Fibroblast of skin of right biceps (primary cell): ENCODE measurements at places on chromosomes 2 and 18.

GRCh38 chr2:222963641-222964040 lies 88.3 kb upstream of the KCNE4 start:
- DNase-seq = no peak

DNA sequence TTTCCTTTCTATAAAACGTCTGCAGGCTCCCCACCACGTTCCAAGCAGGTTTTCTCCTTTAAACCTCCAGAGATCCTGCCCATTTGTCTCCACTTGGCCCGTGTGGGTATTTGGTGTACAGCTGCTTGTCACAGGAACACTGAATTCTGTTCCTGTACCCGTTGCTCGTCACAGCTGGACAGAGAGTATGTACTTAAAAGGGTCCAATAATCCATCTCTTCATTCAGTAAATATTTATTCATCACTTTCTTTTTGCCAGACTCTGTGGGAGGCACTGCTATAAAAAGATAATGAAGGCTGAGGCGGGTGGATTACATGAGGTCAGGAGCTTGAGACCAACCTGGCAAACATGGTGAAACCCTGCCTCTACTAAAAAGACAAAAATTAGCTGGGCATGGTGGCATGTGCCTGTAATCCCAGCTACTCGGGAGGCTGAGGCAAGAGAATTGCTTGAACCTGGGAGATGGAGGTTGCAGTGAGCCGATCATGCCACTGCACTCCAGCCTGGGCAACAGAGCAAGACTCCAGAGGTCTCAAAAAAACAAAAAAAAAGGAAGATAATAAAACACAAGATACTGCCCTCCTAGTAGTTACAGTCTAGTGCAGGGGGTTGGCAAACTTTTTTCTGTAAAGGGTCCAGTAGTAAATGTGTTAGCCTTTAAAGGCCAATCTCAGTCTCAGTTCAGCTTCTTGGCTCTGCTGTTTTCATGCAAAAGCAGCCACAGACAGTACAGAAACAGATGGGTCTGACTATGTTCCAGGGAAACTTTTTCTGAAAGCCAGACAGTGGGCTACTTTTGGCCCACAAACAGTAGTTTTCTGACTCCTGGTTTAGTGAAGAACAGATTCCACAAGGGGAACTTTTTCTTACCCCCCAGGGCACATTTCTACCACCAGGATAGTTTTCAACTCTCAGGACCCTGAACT lies 309.9 kb upstream of the RAB12 start:
- DNase-seq = no peak

DNA sequence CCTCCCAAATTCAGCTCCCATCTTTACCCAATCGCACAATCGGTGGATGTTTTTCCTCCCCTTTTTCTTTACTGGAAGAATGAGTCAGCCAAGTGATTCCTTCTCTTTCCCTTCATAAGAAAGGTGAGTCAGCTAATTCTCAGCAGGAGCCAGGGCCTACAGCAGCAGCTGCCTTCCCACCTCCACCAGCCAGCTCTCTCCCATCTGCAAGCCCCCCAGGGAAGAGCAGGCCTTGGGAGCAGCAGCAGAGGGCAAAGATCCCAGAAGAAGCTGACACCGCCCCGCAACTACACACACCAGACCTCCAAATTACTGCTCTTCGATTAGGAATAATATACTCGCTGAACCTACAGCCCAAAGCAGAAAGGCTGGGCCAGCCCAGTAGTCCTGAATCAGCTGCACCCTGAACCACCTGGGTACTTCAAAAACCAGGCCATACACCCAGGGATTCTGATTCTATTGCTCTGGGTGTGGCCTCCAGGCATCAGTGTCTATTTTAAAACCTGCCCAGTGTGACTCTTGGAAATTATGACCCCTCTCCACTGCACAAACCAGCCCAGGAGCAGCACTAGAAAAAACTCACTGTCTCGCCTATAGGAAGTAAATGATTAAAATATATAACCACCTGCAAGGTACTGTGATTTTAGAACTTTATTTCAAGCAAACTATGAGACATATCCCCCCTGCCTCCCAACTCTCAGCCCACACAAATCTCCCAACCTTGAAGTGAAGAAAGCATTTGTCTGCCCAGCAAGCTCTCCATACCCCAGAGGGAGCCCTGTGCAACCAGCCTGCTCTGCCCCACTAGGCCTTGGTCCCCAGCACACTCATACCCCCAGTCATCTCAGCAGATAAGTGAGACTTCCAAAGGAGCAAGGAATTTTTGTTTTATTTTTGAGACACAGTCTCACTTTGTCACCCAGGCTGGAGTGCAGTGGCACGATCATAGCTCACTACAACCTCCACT lies 7.3 kb downstream of the SFXN5 start:
- DNase-seq = peak; percentile 88

DNA sequence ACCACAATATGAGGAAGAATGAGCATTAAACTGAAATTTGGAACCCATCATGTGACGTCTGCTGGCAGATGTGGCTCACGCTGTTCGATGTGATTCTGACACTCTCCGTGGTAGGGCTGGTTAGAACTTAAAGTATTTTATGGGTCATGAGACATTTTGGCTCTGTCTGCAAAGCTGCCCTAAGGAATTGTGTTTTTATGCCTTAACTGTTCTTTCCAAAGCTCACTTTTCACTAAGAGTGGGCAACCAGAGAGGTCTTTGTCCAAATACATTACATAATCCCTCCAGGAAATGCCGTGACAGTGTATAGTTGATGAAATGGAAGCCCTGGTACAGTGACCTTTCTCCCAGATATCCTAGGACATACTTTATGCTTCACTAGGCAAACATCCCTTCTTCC lies 119.1 kb downstream of the AQP4 start:
- no peak for DNase-seq

- DNase-seq = peak; percentile 28
Observed at GRCh38 chr2:113116100-113116958, 11.1 kb upstream of the IL1RN start.

DNA sequence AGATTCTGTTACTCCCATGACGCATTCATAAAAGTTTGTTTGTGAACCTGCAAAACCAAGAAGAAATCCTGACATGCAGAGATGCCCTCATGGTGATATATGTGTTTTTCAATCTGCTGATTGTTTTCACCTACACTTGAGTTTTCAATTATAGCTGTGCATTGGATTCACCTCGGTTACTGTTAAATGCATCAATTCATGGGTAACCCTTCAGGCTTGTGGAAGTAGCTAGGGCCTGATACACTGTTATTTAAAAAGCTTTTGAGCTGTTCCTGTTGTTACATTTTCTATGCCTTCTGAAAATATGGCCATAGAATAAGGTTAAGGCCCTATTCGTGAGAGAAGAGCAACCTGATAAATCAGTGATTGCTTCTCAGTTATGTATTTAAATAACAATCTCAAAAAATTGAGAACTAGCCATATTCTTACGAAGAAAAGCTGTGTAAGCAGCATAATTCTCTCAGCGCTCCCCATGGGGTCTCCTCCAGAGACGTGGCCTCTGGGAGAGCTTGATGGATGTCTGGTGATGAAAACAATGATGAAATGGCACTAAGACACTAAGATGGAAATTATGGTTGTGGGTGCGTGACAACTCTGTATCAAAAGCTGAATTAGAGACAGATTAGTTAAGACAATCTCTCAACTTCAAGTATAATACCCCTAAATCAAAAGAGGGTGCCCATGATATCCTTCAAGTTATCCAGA lies 60.5 kb downstream of the RIT2 start:
- no peak for DNase-seq

GRCh38 chr2:167253025-167253424 lies 364.7 kb downstream of the XIRP2 start:
- no peak for DNase-seq

DNA sequence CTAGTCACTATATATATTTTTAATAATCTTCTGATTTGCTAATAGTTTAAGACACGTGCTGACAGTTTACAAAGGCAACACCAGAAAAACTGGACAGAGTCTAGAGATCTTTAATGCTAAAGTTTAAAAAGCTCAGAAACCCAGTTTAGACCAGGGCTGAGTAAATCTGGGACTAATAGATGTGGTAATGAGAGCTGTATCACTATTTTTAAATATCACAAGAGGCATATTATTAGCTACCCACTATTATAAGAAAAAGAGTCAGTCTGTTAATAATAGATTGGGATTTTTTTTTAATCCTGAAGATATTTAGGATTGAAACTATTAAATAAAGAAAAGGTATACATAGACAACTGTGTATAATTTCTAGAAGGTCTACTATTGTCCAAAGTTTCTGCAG lies 299.9 kb downstream of the ZEB2 start:
- no peak for DNase-seq

DNA sequence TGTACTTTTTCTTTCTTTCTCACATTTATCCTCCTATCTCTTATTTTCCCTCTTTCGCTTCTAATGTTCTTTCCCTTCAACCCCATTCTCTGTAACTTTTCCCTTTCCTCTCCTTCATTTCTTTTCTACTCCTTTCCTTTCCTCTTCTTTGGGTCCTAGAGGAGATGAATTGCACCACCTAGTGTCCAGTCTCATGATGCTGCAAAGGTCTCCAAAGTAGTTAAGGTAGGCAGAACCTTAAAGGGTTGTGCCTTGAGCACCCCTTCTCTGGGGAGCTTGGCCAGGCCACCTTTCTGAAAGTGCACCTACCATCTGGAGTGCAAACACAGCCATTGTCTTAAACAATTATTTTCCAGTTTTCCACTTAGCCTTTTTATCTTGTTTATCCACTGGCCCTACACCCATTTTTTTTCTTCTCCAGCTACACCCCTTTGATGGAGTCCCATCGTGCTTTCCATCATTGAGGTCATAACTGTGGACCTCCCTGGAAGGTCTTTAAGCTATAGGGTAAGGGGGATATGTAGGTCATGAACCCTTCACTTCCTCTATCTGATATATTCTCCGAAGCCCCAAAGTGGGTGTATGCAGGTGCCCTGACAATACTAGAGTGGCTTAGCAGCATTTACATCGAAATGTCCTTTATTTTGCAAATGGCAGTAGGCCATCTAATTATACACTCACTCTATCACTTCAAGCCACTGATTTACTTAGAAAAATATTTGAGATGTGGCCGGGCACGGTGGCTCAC lies 155.9 kb downstream of the ESCO1 start:
- peak; percentile 50 for DNase-seq

DNA sequence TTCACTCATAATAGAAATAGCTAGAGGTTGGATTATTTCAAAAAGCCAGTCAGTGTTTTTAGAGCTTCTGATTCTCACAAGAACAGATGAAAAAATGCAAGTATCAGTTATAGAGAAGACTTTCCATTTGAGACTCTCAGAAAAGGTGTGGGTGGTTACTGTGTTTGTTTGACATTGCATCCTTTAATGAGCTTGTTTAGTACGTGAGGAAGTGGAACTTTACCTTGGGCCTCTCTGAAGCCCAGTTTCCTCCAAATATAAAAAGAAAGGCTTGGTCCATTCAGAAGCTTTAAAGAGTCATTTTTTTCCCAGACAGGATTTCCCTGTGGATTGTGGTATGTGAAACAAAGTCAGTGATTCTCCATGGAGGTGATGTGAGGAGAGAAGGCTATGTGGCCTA lies 89.9 kb upstream of the RANBP2 start:
- DNase-seq = no peak

GRCh38 chr18:79697178-79697577 lies 17.6 kb downstream of the CTDP1 start:
- no peak for DNase-seq

- DNase-seq = no peak
Observed at GRCh38 chr18:61690418-61691138, 202.2 kb downstream of the RNF152 start.

DNA sequence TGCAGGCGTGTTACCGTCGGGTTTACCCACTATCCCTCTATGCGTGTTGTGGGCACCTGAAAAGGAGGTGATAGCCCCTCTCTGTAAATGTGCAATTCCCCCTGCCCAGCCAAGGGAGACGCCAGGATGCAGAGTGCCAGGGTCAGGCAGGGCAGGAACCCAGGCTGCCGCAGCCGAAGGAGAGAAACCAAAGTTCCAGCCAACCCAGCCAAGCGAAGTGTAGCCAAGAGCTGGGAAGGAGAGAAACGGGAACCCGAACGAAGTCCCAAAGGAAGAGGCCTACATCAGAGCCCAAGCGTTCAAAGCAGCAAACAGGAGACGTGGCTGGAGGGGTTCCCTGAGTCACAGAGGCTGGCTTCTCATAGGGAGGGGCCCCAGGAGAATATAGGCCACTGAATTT lies 24.2 kb upstream of the SPR start:
- no peak for DNase-seq

DNA sequence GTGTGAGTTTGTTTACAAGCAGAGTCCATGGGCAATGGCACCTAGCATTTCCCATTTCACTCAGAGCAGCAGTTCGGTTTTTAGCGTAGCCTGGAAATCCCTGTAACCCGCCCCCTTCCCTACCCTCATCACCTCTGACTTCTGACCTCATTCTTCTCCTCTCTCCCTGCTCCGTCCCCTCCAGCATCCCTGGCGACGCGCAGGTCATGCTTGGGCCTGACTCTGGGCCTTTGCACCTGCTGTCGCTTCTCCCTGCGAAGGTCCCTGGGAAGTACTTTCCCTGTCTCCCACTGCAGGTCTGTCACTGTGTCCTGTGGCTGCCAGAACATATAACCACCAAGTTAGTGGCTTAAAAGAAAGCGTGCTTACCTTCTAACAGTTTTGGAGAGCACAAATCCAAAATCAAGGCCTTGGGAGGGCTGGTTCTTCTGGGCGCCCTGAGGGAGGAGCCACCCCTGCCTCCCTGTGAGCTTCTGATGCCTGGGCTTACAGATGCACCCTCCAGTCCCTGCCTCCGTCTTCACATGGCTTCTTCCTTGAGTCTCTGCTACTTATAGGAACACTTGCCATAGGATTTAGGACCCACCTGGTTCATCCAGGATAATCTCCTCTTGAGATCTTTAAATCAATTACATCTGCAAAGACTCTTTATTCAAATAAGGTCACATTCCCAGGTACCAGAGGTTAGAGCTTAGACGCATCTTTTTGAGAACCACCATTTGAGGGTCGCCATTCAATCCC lies 8.1 kb upstream of the RAB17 start:
- DNase-seq = no peak

GRCh38 chr2:100252811-100253698 lies 69.2 kb downstream of the LONRF2 start:
- no peak for DNase-seq

GRCh38 chr2:314561-315336 lies 26.9 kb upstream of the ALKAL2 start:
- DNase-seq = no peak

- DNase-seq = no peak
Observed at GRCh38 chr2:25992556-25992955, 10.3 kb upstream of the KIF3C start.

- no peak for DNase-seq
Observed at GRCh38 chr2:152171718-152172117, 3.8 kb downstream of the STAM2 start.

DNA sequence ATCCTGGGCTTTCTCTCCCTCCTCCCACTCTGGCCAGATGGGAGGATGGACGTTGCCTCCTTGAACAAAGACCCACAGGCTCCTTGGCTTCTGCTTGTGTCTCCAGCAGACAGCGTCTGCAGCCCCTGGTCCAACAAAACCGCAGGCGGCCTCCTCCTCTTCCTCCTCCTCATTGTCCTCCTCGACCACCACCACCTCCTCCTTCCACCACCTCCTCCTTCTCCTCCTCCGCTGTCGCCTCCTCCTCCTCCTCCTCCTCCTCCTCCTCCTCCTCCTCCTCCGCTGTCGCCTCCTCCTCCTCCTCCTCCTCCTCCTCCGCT lies 45.7 kb upstream of the ALPP start:
- DNase-seq = no peak

- peak; percentile 96 for DNase-seq
Observed at GRCh38 chr2:55862246-55862645, 61.3 kb downstream of the EFEMP1 start.

- peak; percentile 33 for DNase-seq
Observed at GRCh38 chr2:233329489-233330135, 22.0 kb downstream of the SAG start.
